ENCODE measurements at places on chromosomes 16 and 17.
A peak's percentile ranks its signal among the peaks of the same experiment; 100 is the strongest.

- no peak for DNase-seq
Observed at GRCh38 chr16:76882105-76882504, 308.9 kb upstream of the MON1B start.

GRCh38 chr16:67546091-67546501 lies 16.2 kb upstream of the CTCF start:
- DNase-seq: no peak

GRCh38 chr16:27127308-27127707 lies 60.6 kb downstream of the C16orf82 start:
- no peak for DNase-seq

- DNase-seq: no peak
Observed at GRCh38 chr17:61458421-61459141, 6.4 kb downstream of the TBX4 start.

DNA sequence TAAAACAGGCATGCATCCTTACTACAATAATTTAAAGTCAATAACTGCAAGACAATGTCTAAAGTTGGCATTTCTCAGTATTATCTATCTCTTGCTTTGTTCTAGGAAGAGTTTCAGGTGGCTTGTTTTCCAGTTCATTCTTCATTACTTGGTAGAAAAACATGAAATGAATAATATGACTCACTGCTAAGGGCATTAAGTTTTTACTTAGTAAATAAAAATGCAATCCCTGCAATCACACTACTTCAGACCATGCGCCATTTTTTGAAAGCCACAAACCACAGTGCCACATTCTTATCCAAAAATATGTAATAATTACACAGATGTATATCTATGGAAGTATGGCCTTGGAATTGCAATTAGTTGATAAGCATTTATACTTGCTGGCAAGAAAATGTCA lies 55.4 kb downstream of the CREBBP start:
- no peak for DNase-seq

DNA sequence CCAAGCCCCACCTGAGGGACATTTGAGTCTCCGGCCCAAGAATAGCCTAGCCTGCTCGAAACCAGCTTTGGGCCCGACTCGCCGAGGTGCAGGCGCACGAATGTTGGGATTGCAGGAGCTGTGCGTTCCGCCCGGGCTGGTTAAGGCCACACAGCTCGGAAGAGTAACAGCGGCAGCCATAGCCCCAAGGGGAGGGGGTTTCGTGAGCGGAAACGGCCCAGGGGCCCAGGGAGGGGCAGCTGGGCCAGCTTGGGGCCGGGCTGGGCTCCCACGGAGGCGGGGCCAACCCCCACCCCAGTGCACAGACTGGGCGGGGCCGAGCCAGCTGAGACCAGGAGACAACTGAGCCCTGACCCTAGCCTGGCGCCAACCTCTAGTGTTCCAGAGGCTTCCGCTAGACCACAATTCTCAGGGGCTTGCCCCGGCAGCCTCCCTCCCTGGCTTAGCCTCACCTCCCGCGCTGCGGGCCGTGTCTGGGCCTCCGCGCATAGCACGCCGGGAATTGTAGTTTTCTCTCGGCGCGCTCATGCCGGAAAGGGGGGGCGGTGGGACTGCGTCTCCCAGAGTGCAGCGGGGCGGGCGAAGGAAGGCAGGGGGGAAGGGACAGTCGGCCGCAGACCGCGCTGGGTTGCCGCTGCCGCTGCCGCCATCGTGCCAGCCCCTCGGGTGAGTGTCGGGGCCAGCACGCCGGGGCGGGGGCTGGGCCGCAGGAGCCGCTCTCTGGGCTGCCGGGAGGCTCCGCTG lies at the start of gene NUTF2:
Gene NUTF2 (plus strand): TSS at position 614 of the 744 bp plus-strand sequence. CDS start 18,198 bp downstream, outside the sequence.
- peak; percentile 93 for DNase-seq

- no peak for DNase-seq
Observed at GRCh38 chr16:77068402-77068801, 122.6 kb upstream of the MON1B start.

DNA sequence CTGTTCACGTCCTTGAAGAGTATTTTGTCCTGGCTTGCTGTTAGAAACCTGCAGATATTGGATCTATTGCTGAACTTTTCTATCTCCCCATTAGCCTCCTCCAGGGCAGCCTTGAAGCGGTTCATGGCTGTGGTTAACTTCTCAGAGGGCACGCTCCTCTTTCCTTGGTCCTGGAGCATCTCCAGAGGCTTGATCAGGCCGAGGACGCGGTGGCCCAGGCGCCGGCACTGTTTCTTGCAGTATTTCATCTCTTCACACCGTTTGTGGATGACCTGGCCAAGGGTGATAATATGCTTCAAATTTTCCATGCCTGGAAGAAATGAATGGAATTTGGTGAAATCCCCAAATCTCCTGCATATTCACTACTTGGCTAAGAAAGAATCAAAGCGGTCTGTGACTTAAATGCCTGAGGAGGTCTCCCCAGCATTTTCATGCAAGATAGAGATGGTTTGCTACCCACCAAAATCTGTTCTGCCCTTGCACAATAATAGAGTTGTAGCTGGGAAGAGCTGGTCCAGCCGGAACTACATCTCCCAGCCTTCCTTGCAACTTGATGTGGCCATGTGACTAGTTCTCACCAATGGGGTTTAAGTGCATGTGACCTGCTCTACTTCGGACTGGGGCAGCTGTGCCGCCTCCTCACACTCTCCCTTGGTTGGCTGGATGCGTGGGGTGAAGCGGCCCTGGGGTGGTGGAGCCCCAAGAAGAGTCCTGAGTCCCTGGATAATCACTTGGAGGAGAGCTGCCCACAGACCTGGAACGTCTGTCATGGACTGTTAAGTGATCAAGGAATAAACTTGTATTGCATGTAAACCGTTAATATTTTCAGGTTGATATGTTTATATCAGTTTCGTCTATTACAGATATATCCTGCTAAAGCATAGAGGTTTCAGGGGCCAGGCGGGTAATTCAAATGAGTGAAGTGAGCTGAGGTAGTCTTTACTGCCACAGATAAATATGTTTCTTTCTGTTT lies 4.9 kb downstream of the MLKL start:
- DNase-seq: peak; percentile 39

GRCh38 chr16:1602285-1602684 lies 9.6 kb downstream of the IFT140 start:
- DNase-seq: no peak

- DNase-seq: no peak
Observed at GRCh38 chr17:77480199-77480508, 339.4 kb downstream of the SEC14L1 start.

GRCh38 chr16:82824408-82824807 lies 197.6 kb downstream of the CDH13 start:
- no peak for DNase-seq

All from T-helper 1 cell (primary cell).